ENCODE measurements at places on chromosomes 12 and 14.

DNA sequence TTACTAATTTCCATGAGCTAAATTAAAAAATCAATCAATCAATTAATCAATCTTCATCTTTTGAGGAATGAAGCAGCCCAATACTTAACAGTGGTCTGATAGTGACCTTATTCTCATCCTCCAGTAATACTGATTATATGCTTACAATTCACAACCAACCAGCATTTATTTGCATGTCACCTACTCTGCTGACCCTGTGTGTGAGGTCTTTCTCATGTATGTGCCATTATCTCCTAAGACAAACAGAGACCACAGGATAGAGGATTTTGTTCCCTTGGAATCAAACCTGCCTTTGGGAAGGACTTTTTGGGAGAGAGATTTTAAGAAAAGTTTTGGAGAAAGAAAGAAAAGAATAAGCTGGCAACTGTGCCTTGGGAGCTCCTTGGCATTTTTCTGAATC, 197.2 kb downstream of the NRXN3 start:
- no peak for DNase-seq

GRCh38 chr12:2583091-2583497, 211.7 kb upstream of the FKBP4 start:
- DNase-seq = peak; percentile 76

DNA sequence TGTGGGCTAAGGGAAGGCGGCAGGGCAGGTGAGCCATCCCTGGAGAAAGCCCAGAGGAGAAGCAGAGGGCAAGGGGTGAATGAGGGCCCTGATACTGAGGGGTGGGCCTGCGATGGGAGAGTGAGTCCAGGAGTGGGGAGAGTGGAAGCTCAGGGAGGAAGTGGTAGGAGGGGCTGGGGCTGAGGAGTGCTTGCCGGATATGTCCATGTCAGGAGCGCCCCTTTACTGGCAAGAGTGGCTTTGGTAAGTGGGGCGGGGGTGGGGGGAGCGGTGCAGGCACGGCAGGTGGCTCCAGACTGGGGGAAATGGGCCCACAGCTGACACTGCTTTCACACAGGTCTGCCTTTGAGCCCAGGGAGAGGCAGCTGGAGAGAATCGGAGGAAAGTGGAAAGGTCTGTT, 86.4 kb upstream of the GPR68 start:
- no peak for DNase-seq

DNA sequence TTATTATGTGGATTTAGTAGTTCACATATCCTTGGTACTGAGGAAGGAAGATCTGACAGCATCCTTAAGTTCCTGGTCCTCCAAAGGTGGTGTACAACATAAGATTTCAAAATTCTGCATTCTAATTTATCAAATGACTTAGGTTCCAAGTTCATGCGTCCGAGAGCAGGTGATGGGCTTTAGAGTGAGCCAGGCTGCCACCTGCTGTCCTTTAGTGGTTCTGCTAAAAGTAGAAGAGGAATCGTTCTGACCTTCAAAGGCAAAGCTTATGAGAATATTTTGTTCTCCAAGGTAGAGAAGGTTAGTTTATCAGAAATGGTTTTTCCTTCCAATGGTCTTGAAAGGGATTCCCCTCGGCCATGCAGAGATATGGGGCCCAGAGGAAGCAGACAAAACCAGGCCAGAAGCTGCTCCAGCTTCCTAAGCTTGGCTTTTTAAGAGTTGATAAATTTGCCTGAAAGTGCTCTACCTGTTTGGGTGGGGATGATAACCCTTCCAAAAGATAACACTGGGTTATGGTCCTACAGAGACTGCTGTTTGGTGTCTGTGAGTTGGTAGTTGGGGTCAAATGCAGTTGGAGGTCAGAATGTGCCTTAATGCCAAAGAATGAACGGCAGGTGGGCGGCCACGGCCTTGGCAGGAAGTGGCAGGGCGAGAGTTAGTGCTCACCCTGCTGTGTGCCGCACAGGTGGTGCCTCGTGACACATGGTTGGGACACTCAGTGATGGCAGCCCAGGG, 29.1 kb upstream of the LRTM2 start:
- DNase-seq = no peak

GRCh38 chr12:22477894-22478287, 66.5 kb downstream of the C2CD5 start:
- no peak for DNase-seq

GRCh38 chr12:88450136-88450535, 130.1 kb downstream of the KITLG start:
- DNase-seq = no peak

DNA sequence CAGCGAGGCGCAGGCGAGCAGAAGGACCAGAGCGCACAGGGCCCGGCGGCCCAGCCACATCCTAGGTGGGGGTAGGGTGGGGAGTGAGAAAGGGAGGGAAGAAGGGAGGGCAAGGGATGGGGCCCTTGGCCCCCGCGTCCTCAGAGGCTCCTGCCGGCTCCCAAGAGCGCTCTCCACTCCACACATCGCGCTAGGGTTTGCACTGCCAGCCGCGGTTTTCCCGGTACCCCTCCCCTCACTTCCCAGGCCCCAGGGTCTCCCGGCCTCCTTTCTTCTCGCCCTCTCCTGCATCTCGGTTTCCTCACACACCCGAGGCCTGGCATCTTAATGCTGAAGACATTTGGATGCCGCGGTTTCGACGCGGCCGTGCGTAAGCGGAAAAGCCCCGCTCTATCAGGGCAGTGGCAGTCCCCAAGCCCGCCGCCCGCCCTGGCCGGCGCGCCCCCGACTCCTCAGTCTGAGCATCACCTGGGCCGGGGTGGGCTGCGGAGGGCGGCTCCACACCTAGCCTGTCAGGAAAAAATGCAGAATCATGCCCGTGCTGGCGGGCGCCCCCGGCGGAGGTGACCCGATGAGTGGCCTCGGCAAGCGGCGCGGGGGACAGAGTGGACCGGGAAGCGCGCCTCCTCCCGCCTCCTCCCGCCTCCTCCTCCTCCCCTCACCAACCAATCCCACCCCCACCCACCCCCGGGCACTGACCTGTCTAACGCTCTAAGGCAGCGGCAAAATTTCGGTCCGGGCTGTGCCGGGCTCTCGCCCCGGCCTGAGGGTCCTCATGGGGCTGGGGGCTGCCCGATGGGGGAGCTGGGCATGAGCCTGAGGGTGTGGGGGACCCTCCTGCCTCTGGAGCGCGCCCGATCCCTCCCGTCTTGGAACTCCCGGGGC, 686 bp downstream of the B4GALNT1 start:
- peak; percentile 30 for DNase-seq

Measured in neural crest cell (in vitro differentiated cells).